ENCODE measurements at places on chromosomes 5 and 9.

DNA sequence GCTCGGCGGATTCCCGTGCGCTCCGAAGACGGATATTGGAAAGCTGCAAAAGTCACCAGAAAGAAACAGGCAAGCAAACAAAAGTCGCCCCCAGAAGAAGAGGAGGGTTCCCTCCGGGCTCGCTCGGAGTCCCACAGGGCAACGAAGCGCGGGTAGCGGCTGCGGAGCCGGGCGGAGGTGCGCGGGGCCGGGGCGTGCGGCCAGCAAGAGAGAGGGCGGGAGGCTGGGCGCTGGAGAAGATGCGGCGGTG is at the start of gene FBN2:
FBN2 (minus strand) TSS at position 246 of the 250 bp plus-strand sequence. CDS start 642 bp downstream, outside the sequence.
- no peak for DNase-seq

GRCh38 chr9:24614070-24614469 is 68.4 kb upstream of the IZUMO3 start:
- no peak for DNase-seq

DNA sequence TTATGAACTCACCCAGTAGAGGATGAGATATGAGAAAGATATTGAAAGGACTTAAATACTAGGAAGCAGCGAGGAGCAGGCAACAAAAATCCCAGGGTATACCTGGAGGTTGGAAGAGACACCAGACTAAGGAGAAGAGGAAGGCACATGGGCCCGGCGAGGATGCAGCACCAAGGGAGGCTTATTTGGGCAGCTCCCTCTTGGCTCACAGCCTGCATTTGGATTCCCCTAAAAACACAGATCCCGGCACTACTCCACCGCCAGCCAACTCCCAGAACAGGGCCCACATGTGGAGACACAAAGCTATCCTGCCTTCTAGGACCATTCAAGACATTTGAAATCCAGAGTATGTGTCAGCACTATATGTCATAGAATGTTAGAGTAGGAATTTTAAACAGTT is 199.8 kb upstream of the FBXL7 start:
- DNase-seq = no peak

GRCh38 chr5:90301248-90301647 is 108.3 kb downstream of the CETN3 start:
- DNase-seq = no peak

GRCh38 chr5:7261049-7261448 is 134.9 kb upstream of the ADCY2 start:
- DNase-seq = peak; percentile 27

DNA sequence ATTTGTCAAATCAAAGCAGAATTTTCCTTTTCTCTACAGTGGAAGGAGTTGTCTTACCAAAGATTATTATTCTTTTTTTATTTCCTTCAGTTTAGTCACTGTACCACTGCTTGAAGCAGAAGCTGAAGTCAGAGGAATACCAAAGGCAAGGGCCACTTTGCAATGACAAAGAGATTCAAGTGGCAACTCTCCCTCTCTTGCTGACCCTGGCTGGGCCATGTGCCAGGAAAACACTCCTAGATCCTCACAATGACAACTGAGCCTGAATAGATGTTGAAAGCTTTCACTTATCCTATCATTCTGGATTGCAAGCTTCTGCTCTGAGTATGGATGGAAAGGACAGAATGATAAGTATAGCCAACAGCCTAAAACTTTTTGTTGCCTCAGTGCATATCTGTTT is 618.3 kb downstream of the NR2F1-AS1 start:
- no peak for DNase-seq

- no peak for DNase-seq
Observed at GRCh38 chr9:138051586-138052321, 174.2 kb downstream of the CACNA1B start.

DNA sequence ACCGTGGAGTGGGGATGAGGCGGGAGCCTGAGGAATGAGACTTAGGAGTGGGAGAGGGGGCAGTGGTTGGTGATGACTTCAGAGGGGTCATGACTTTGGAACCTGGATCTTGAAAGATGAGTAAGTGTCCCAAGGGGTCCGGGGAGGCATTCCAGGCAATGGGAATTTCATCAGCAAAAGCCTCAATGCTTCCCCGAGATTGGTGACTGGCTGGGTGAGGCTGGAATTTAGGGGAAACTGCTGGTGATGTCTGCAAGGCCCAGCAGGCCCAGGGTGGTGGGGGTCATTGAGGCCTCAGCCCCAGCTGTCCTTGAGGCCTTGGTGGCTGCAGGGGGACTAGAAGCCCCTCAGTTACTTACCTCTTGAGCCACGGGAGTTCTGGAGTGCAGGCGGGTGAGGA is 7.5 kb downstream of the NDST1 start:
- DNase-seq = peak; percentile 70

- peak; percentile 57 for DNase-seq
Observed at GRCh38 chr5:82105457-82105856, 133.6 kb downstream of the ATG10 start.

- peak; percentile 93 for DNase-seq
Observed at GRCh38 chr9:98791608-98792490, 4.5 kb downstream of the ANKS6 start.

DNA sequence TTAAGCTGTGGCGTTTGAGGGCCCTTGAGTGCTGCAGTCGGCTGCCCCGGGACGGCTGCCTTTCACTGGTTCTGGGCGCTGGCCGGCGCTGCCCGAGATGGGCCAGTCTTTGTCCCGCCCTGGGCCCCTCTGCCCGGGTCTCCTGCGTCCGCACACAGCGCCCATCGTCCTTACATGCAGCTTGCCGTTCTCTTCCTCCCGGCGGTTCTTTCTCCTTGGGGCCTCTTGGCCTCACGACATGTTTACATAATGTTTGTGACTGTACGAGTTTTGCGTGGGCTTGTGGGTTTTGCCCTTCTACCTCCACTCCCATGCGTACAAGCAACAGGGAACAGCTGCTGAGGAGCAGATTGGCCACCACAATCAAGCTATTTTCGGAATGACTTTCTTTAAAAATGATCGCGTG is 618 bp downstream of the TNPO1 start:
- DNase-seq = peak; percentile 58

- no peak for DNase-seq
Observed at GRCh38 chr9:29939559-29939958, 2366.3 kb upstream of the C9orf72 start.

DNA sequence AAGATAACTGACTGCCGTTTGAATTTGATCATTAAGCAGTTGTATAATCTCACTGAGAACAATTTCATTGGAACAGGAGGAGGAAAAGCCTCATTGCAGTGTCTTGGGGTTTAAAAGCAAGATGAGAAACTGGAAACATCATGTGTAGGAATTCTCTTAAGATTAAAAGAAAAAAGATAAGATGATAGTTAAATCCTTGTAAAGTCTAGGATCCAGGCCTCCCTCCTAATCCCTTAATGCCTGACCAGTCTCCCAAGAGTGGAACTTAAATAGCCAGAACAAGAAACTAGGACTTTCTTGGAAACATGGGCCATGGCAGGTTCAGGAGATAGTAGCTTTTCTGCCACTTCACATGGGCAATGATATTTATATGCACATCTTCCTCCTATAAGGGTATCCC is 37.0 kb upstream of the LRRC19 start:
- no peak for DNase-seq

GRCh38 chr5:159478950-159479349 is 148.7 kb upstream of the IL12B start:
- DNase-seq = no peak

GRCh38 chr5:119022017-119022745 is 33.8 kb upstream of the DTWD2 start:
- peak; percentile 42 for DNase-seq

DNA sequence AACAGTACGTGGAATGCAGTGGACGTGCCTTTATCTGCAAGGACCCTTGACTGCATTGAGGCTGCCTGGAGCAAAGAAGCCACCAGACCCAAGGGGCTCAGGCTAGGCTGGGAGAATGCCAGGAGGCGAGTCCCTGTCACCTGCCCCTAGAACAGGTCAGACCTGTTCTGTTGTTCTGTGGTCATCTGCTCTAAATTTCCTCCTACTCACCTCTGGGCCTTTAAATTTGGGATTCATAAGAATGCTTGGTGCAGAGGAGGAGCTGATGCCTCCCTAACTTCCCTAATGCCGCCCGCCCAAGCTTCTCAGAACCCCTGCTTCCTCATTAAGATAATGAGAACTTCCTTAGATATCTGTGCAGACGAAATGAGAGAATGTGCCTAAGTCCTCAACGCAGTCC is 32.0 kb downstream of the DAPK1 start:
- no peak for DNase-seq

- DNase-seq = no peak
Observed at GRCh38 chr5:84430863-84431663, 46.4 kb upstream of the EDIL3 start.

GRCh38 chr5:134439210-134439654 is 27.6 kb upstream of the CDKN2AIPNL start:
- peak; percentile 95 for DNase-seq

GRCh38 chr9:85743275-85744128 is 1.7 kb upstream of the AGTPBP1 start:
- DNase-seq = peak; percentile 84
